ENCODE measurements at places on chromosomes 11 and 22.

- DNase-seq, result peak; percentile 77
These were observed 15.6 kb upstream of the INCENP start for GRCh38 chr11:62108017-62108750.

DNA sequence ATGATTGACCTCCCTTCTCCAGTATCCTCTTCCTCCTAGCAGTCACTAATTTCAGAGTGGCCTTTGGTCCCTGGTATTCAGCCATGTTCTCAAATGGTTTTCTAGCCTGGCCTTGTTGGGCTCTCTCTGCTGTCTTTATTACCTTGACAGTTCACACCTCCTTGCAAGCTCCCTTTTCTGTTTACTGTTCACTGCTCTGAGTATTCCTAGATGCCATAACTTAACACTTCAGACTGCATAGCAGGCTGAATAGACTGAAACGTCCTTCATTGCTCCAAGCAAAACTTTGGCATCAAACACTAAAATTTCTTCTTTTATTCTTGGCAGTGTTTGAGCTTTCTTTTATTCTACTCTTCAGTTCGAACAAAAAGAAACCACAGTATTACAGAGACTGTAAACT is 49.7 kb upstream of the SLC25A18 start:
- no peak for DNase-seq

GRCh38 chr11:127625402-127625801 is 624.8 kb upstream of the KIRREL3 start:
- no peak for DNase-seq

DNA sequence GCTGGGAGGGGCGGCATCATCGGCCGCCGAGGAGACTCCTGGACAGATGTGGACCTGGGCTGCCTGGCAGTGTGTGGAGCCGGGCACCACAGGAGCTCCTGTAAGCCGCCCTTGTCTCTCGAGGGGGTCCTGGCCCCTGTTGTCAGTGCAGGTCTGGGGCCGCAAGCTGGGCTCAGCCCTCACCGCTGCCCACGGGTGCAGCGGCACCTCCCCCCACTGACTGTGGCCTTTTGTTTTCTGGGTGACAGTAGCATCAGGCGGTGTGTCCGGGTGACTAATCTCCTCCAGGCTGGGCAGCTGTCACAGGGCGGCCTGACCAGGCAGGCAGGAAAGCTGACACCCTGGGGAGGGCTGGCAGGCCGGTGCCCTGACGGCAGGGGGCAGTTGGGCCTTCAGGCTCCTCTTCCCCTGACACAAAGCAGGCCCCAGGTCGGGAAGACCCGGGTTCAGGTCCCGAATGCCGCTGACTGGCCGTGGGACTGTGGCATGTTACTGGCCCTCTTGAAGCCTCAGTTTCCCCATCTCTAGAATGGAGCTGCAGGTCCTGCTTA is 16.3 kb downstream of the DGKZ start:
- no peak for DNase-seq

GRCh38 chr11:75505916-75506692 is 19.6 kb downstream of the GDPD5 start:
- no peak for DNase-seq

- DNase-seq, result peak; percentile 90
These were observed 1.2 kb upstream of the RASGRP2 start for GRCh38 chr11:64745189-64745520.

DNA sequence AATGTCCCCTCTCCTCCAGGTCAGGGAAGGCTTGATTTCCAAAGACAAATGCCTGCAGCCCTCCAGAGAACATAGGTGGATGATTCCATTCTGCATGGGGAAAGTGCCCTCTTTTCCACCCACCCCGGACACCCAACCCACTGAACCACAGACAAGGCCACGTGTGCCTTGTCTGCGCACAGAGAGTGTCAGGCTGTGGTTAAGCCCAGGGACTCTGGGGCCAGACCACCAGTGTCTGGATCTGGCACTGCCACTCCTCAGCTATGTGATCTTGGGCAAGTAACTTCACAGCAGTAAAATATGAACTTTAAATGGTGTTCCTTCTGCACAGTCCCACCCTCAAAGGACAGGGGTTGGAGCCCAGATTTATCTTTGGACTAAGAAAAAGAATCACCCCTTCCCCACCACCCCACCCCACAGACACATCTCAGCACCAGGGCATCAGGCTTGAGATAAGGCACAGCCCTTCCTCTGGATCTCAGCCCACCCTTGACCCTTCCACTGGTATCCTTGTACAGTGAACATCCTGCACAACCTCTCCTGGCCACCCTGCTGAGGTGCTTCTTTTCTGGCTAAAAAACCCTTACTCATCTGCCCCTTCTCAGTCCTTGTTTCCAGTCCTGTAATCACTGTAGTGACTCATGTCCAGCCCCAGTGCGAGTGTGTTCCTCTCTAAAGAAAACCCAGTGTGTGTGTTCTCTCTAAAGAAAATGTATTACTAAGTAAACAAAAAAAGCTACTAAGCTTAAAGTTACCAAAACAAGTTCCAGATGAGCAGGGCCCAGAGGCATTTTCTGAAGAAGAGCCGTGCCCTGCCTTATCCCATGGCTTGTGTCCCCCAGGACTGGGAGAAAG is 1.9 kb upstream of the PTGDR2 start:
- DNase-seq, result no peak

GRCh38 chr11:106821291-106821690 is 197.0 kb downstream of the GUCY1A2 start:
- DNase-seq, result no peak

- no peak for DNase-seq
These were observed 46.6 kb downstream of the SCN3B start for GRCh38 chr11:123607781-123608180.

DNA sequence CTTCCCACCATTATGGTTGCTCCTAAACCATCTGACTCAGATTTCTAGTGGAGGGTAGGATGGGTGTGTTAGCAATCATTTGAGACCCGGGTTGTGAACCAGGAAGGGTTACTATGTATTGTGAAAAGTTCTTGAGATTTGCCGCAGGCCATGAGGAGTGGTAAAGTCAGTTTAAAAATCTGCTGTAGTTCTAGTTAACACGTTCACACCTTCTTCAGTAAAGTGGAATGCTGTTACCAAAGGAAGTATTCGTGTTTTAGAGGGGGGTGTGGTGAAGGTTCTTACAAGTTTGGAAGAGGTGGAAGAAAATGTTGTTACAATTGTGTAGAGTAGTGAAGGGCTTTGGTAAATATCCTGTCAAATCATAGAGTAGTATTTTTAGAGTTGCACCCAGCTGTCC is 2.6 kb downstream of the MTMR3 start:
- no peak for DNase-seq

DNA sequence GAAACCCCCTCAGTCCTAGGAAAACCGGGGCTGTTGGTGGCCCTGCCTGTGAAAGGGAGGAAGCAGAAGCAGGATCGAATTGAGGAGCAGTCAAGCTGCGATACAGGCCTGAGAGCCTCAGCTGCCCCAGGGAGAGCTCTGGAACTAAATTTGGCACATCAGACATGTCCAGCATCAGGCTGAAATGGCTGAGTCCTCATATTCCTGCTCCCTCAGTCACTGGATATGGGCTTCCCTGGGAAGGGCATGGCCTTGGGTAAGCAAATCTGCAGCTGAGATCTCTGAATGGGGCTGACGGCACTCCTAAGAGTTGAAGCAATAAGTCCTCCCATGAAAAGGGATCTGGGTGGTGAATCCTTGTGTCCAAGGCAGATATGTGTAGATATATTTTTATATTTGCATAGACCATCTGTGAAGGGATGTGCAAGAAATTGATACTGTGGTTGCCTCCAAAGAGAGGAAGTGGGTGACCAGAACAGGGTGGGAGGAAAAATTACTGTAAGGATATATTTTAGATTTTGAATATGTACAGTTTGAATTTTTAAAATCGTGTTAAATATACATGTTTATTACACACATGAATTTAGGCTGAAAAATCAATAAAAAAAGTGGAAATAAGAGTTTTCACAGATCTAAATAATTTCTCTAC is 45.5 kb downstream of the APIP start:
- no peak for DNase-seq

GRCh38 chr11:13923182-13923581 is 39.3 kb upstream of the SPON1 start:
- DNase-seq, result no peak

DNA sequence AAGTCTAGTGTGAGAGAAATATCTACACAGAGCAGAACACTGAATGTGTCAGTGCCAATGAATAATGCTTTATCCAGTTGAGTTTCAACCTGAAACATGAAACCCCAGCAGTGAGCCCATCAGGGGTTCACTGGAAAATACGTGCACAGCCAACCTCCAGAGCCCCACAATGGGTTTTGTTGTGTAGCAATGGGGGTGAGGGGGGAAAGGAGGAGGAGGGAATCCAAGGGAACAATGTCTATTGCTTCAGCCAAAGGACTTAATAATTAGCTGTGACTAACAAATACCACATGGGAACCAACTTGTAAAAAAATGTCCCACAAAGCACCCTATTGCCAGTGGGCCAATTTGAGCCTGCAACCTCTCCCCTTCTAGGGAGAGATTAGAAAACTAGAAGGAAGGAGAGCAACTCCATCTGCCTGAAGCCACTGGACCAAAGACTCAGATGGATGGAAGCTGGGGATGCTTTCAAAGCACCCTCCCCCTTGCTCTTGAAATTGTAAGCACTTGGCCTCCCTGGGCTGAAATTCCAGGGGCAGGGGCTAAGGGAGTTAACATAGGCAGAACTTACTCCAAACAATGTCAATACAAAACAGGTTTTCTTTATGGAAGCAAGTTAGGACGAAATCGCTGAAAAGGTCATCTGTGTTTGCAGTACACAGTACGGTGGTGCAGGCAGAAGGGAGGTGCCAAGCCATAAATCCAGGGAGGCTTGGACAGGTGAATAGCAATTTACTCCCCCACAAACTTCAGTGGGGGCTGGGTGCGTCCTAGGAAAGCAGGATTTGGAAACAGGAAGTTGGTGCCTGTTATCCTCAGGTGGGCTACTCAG is 99.8 kb downstream of the ARL14EP start:
- no peak for DNase-seq

- DNase-seq, result no peak
These were observed 489 bp downstream of the NUP98 start for GRCh38 chr11:3796801-3797328.

DNA sequence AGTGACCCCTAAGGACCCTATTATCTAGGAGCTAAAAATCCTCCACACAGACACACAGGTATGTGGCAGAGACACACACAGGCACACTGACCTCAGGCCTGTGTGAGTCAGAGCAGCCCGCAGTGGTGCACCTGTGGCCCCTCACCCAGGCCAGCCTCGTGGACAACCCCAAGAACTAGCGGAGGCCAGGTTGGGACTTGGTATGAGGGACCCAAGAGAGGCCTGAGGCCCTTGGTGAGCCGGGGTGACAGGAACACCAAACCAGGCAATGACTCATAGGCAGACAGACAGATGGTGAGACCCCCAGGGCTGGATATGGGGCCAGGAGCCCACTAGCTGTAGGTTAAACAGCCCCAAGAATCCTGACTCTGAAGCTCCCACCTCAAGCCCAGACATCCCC is 6.0 kb downstream of the CASTOR1 start:
- no peak for DNase-seq

DNA sequence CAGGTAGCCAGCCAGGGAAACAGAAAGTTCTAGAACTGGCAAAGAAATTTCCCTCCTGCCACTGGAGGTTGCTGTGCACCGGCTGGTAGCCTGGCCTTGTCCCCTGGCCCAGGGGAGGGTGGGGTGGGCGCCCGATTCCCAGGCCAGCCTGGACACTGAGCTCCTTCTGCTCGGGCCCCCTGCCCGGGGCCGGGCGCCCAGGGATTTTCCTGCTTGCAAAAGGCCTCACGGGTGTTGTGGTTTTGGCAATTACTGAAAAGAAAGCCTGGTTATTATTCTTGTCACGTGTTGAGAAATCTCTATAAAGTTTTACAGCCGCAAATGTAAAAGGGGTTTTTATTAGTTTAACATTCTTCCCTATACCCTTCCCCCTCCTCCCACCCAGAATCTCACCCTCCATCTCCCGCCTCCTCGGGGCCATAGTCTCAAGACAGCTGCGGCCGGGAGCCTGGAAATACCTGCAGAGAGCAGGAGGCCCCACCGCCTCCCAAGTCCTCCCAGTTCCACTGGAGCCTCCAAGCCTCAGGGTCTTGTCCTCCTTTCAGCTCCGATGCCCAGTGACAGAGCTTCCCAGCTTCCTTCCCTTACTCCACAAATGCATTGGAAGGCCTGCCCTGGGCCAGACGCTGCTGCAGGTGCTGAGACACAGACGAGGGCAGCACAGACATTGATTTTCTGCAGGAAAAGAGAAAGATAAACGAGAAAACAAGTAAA is 1515.6 kb downstream of the TBC1D22A start:
- DNase-seq, result no peak

GRCh38 chr11:130834886-130835285 is 81.4 kb downstream of the SNX19 start:
- no peak for DNase-seq

GRCh38 chr11:43419460-43419859 is 60.7 kb downstream of the TTC17 start:
- peak; percentile 33 for DNase-seq

GRCh38 chr11:114269498-114269897 is 26.7 kb upstream of the NNMT start:
- DNase-seq, result no peak

GRCh38 chr11:10381736-10382135 is 73.3 kb upstream of the AMPD3 start:
- no peak for DNase-seq

DNA sequence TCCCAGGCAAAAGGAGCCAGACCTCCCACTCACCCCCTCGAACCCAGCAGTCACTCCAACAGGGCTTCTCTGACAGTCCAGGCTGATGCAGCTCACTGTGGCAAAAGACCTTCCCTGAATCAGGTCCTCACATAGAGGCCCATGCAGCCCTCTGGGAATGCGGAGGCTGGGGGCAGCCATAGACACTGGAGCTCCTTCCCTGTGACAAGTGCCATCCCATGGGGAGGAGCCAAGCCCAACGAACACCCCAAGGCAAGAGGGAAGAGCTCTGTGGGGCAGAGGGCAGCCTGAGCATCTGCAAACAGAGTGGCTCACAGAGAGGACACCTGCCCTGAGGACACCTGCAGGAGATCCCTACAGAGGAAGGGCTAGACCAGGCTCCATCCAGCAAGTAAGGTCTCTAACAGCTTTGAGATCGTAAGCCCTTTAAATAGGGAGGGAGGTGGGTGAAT is at the start of gene LINC01488:
Gene LINC01488 (plus strand): TSS at position 271 of the 452 bp plus-strand sequence.
- no peak for DNase-seq

GRCh38 chr22:36953239-36954080 is 40.0 kb downstream of the CSF2RB start:
- DNase-seq, result no peak

- no peak for DNase-seq
These were observed 392.3 kb downstream of the MN1 start for GRCh38 chr22:27409299-27409698.

GRCh38 chr22:29762263-29762662 is 4.5 kb downstream of the ZMAT5 start:
- DNase-seq, result no peak

- DNase-seq, result no peak
These were observed 38.1 kb downstream of the AHNAK start for GRCh38 chr11:62508336-62509058.

GRCh38 chr11:76329084-76329648 is 51.8 kb downstream of the THAP12 start:
- no peak for DNase-seq

- DNase-seq, result no peak
These were observed 12.9 kb upstream of the POU2AF3 start for GRCh38 chr11:111285189-111286091.
